CD4-positive, alpha-beta memory T cell (primary cell): ENCODE measurements at places on chromosomes 11 and 22. TPM values are rescaled to one million over a fixed set of nuclear protein-coding genes. Genes with fewer than 3 reads are reported as not detected.

LRRC75B gene
- not detected for total RNA-seq

TRIM49D2 gene
- total RNA-seq: not detected

PATE2 gene
- total RNA-seq: not detected

MISFA gene
- 0.69 TPM for total RNA-seq

SUSD2 gene
- total RNA-seq: 0.44 TPM

UPK3A gene
- not detected for total RNA-seq

STK33 gene
- total RNA-seq: not detected

EIF3M gene
- 214 TPM for total RNA-seq

UPB1 gene
- total RNA-seq: 1.1 TPM
